Endothelial cell of umbilical vein (primary cell): ENCODE measurements at places on chromosomes 4 and X. TPM values are rescaled to one million over a fixed set of nuclear protein-coding genes. Genes with fewer than 3 reads are reported as not detected.

DNA sequence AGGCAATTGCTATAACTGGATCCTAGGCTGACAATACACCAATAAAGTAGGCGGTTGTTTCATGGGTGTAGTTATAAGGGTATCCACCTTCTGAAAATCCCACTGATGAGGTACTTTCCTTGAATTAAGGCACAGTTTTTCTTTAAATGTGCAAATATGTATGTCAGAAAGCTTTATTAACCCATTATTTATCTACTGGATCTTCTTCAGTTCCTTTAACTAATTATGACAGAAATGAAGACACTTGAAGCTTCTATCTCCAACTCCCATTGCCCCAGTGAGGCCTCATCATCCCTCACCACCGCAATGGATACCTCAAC lies 159.6 kb upstream of the KLF3 start:
- no peak for DNase-seq

The SPANXC gene
- total RNA-seq, result not detected in 2 replicates

DNA sequence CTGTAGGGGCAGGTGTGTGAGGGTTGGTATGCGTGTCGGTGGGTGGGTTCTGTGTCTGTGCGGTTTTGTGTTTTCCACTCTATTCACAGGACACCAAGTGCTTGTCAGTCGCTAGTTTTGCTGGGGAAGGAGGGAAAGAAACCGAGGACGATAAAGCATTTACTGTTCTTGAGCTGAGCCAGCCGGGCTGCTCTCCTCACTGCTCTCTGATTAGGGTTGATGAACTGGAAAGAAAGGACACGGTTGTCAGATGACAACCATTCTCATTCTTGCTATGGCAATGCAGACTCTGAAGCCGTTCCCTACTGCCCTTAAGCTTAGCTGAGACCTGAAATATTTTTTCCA lies 832 bp downstream of the EGFL6 start:
- no peak for DNase-seq

DNA sequence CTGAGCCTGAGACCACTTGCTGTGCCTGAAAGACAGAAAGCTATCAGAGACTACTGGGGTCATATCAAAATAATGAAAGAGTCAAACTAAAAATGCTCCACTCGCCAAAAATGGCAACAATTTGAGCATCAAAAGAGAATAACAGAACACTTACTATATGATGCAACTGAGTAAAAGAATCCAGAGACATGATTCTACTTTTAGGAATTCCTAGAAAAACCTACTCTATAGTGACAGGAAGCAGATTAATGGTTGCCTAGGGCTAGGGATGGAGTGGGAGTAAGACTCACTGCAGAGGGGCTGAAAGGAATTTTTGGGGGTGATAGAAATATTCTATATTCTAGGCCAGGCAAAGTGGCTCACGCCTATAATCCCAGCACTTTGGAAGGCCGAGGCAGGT lies 29.4 kb upstream of the SLAIN2 start:
- DNase-seq, result no peak

DNA sequence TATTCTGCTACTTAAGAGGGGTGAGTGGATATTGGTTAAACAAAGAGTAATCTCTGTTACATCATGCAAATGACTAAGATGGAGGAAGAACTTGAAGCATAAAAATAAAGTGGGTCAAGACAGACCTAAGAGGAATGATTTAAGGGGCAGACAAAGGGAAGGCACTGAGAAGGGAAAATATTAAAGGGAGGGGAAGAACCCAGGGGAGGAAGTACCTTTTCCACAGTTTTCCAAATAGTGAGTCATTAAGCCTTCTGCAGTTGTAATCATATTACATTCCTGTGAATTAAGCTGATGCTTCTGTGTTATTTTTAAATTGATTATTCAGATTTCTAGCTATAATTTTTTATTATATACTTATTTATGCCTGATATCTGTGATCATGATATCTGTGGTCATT lies 253.3 kb downstream of the CENPC start:
- DNase-seq, result no peak

DNA sequence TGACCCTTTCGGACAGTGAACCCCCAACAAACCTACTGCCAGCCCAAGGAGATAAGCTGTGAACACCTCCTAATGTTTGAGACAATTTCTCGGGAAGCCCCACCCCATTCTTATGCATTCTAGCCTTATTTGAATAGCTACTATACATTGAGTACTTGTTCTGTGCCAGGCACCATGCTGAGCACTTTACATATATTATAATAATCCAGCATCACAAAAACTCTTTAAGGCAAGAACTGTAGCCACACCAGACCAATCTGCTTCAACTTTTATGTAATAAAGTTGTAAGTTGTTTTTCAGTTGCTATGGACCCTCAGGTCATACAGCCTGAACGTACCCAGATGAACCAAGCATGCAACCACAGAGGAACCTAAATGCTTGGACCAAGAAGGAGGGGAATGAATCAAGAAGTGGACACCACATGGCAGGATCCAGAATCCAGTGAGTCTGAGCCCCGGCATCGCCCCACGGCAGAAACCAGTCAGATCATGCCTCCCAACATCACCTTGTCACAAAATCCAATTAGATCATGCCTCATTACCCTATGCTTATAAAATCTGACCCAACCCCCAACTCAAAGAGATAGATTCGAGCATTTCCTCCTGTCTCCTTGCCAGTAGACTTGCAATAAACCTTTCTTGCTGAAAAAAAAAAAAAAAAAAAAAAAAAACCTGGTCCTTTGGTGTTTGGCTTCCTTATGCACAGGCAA lies 225.0 kb downstream of the QDPR start:
- no peak for DNase-seq

The DRP2 gene
- total RNA-seq, result 0.31 and 0.78 TPM in 2 replicates

DNA sequence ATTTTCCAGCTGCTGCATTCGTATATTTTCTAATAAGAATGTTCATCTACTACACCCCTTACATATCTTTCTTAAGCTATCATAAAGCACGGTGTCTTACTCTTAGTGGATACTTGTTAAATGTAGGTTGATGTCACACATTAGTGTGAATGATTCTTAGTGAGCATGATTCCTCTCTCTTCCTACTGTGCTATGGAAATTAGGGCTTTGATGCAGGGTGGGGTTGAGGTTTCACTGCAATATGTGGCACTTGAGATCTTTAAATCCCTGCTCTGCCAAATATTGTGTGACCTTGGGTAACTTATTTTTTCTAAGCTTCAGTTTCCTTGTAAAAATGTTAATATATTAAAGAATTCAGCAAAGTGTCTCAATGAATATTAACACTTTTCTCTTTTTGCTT lies 188.4 kb downstream of the PDGFRA start:
- no peak for DNase-seq

The ABRAXAS1 gene
- 14.0 and 16.7 TPM in 2 replicates for total RNA-seq

GRCh38 chr4:20043991-20044390 lies 207.7 kb upstream of the SLIT2 start:
- no peak for DNase-seq

The CYBB gene
- total RNA-seq, result not detected in 2 replicates

- DNase-seq, result no peak
Measured at GRCh38 chr4:28179126-28179525, 1318.5 kb downstream of the STIM2 start.

The UGT2B10 gene
- total RNA-seq, result not detected in 2 replicates

DNA sequence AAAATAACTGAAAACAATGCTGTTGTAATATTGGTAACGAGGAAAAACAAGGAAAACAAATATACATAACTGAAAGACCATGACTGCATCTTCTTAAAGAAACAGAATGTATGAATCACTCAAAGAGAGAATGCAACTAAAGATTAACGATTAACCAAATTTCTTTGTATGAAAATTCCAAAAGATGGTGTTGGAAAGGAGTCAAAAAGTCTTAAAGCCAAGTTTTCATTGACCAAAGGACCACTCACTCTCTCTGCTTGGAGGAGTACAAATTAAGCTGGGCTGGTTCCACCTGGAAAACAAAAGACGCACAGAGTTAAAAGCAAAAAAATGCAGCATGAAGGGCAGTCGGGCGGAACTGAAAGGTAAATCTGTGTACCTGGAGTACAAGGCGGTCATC lies 1.8 kb downstream of the DCAF12L1 start:
- DNase-seq, result no peak

The TEX13C gene
- total RNA-seq, result not detected in 2 replicates

DNA sequence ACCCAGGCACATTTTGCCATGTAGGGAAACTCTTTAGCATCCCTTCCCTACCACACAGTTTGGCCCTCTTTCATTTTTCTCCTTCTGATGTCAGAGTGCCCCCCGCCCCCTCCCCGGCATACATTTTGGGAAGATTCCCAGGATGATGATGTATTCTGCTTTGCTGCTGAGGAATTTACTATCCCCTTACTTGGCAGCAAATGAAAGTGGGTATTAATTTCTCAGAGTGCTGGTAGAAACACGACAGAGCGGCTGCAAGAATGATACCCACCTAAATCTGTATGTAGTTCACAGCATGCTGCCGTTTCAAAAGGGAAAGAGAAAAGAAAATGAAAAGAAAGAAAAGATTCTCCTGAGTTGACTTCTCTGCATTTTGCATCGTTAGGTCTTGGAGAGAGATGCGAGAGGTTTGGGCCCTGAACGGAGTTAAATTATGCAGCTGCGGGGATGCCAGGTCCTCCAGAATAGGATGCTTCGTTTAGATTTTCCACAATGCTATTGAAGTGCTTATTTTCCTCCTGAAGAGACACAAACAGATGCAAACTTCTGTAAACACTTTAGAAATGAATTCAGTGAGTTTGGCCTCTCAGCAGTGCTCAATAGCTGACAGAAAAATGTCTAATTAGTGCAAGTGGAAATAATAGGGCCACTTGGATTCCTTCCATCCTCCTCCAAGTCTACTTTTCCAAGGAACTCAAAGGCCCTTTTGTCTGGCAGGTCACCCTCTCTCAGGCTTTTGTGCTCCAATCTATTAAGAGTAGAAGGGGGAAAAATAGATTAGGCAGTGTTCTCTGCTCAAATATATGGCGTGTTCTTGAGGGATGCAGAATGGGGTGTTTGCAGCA lies 106.2 kb downstream of the ALPK1 start:
- DNase-seq, result no peak

The H2BW2 gene
- not detected in 2 replicates for total RNA-seq

- DNase-seq, result no peak
Measured at GRCh38 chr4:181224852-181225251, 1018.4 kb upstream of the TENM3 start.

DNA sequence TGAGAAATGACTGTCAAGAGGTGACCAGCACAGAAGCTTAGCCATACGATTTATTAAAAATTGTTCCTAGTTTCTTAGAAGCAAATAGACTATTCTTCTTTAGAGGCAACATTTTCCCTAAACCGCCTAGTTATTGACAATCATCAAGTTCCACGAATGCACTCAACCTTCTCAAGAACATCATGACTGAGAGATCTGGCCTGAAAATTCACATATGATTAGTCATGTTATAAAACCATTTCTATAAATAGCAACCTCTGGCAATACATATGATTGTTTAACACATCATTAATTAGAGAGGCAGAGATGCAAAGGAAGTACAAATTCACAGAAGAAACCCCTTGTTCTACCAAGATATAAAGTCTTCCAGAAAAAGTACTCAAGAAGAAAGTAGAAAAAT lies 6.7 kb downstream of the NUP62CL start:
- no peak for DNase-seq

- DNase-seq, result no peak
Measured at GRCh38 chrX:109125304-109125703, 356.6 kb downstream of the GUCY2F start.

- DNase-seq, result no peak
Measured at GRCh38 chrX:104419211-104419610, 146.8 kb upstream of the IL1RAPL2 start.

The HAND2 gene
- not detected in 2 replicates for total RNA-seq

- DNase-seq, result no peak
Measured at GRCh38 chrX:9576059-9576458, 111.2 kb downstream of the TBL1X start.

GRCh38 chrX:15607067-15607466 lies 6.3 kb upstream of the ACE2 start:
- no peak for DNase-seq

- no peak for DNase-seq
Measured at GRCh38 chrX:17710871-17711301, 26.4 kb upstream of the SCML1 start.

DNA sequence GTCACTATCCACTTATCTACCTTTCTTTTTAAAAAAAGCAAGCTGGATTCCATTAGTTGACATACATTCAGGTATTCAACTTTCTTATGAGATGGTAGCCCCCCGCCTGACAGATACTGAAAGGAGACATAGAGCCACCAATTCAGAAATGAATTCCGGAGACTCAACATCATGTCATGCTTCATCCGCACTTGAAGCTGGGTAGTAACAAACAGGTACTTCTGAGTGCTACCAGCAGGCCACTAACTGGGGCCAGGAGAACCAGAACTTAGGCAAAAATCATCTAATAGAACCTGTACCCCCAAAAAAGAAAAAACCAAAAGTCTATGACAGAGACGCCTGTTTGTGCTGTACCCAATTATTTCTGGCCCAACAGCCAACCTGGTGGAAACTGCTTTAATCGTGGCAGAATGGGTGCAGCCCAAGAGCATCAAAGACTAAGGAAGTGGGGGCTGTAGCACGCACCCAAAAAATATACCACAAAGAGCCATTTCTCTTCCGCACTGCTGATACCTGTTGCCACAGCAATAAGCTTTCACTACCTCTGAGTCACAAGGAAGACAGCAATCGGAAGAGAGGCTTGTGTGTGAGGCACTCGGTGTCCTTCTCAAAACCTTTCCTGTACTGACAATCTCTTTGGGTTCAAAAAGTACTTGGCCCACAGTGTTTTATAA lies 84.8 kb downstream of the AFAP1 start:
- DNase-seq, result no peak

DNA sequence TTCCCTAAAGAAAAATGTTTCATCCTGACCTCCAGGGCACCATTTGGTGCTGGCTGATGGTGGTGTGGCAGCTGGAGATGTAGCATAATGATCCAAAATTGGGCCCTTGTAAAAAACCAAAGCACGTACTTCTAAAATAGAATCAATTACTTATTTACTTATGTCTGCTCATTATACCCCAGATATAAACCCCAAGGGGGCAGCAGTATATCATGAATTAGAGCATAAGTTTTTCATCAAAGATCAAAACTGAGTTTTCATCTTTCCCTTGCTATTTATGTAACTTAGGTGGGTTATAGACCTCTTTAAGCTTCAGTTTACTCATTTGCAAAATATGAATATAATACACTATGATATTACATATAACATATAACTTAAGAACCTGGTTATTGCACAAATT lies 241.1 kb downstream of the TACR3 start:
- peak; percentile 4 for DNase-seq

GRCh38 chrX:33053001-33053400 lies 158.3 kb downstream of the DMD start:
- DNase-seq, result no peak

- peak; percentile 39 for DNase-seq
Measured at GRCh38 chr4:122855353-122855890, 28.8 kb downstream of the FGF2 start.

DNA sequence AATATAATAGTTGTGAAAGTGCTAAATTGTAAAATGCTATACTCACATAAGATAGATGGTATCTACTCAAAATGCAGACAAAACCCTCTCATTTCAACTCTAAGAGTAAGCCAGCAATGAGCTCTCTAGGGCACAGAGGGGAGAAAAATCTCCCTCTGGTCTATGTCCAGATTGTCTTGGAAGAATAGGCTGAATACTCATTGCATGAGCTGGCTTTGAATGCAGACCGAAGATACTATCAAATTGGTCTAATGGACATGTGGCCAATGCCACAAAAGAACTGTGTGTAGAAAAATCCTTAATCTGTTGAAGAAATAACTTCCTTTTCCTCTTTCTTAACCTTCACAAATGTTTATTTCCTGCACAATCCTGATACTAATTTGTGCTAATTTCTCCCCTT lies 3.5 kb downstream of the ZXDA start:
- DNase-seq, result peak; percentile 71

The GLOD5 gene
- total RNA-seq, result not detected in 2 replicates
